ENCODE measurements at places on chromosomes 11 and 22.

- DNase-seq: no peak
These were observed 21.3 kb upstream of the TSG101 start for GRCh38 chr11:18548001-18548400.

GRCh38 chr11:68120273-68121066, 718 bp downstream of the CHKA start:
- peak; percentile 15 for DNase-seq

DNA sequence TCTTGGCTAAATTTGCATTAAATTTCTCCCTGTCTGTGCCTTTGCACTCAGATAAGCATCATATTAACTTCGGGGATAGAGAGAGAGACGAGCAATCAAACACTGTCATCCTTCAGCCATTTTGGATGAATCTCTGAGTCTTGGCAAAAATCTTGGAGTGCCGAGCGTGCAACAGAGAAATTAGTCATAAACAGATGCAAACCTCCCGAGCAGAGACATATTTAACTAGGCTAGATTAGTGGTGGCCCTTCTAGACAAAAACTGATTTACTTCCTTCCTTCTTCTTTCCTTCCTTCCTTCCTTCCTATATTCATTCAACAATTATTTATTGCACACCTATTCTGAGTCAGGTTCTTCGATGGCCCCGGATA, 114.4 kb upstream of the BLID start:
- DNase-seq: no peak

DNA sequence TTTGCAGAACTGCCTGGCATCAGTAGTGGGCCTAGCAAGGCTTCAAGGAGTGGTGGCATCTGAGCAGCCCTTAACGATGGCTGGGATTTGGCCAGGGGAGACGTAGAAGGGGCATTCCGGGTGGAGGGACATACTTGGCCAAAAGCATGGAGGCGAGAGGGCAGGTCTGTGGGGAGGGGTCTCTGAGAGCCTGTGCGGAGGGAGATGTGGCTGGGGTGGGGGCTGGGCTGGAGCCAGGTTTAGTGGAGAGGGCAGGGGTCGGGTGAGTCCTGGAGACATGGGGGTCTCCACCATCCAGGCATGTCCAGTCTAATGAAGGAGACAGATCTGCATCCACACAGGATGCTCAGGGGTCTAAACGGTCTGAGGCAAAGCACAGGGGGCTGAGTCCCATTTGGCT, 34.4 kb upstream of the WNT11 start:
- DNase-seq: no peak

DNA sequence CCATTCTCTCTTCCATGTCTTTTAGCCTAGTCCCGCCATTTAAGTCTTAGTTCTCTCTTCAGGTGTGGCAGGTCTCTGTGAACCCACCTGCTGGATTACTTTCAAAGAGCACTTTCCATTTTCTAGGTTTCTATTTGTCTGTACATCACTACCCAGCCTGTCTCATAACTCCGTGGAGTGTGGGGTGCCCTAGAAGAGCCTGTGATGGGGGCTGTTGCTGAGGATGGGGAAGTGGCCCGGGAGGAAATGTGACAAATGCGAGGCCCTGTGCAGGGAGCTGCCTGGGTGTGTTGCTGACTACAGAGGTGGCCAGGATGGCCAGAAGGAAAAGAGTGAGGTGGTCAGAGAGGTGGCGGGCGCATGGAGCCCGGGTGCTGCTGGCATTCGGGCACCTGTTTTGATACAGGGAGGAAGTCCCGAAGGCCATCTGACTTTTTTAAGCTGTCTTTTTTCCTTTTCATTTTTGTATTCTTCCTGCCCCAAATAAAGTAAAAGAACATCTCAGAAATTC, 10.7 kb downstream of the DGCR8 start:
- DNase-seq: no peak

GRCh38 chr11:287821-288477, 977 bp upstream of the PGGHG start:
- no peak for DNase-seq

DNA sequence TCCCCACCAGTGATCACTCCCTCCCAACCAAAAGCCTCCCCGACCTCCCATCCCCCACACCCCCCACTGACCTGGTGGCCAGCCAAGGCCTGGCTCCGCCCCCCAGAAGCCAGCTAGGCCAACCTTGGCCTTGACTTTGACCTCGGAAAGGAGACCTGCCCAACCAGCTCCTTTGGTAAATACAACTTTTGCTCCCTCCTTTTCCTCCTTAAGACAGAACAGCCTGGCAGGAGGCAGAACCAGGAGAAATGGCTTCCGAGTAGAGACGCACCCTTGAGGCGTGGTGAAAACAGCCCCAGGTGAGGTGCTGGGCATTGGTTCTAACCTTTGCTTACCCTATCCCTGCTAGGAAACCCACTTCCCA, 27.0 kb downstream of the PLEKHA7 start:
- DNase-seq: no peak

- DNase-seq: no peak
These were observed 70.1 kb downstream of the CYB5R2 start for GRCh38 chr11:7603031-7603781.

DNA sequence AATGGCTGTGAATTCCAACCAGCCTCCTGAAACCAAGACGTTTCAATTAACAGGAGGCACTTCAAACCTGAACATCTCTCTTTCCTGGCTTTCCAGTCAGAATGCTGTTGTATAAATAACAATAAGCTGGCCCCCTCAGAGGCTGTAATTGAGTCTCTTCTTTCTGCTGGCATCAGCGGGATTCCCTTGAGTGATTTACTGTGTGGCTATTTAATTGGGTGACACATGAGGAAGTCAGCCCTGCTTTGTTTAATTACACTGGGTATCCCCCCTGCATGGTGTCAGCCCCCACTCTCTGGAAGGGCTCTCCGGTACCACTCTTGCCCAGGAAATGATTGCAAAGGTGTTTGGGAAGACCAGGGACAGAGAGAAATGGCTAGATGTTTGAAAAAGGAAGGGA, 101.6 kb downstream of the NTM start:
- DNase-seq: no peak

DNA sequence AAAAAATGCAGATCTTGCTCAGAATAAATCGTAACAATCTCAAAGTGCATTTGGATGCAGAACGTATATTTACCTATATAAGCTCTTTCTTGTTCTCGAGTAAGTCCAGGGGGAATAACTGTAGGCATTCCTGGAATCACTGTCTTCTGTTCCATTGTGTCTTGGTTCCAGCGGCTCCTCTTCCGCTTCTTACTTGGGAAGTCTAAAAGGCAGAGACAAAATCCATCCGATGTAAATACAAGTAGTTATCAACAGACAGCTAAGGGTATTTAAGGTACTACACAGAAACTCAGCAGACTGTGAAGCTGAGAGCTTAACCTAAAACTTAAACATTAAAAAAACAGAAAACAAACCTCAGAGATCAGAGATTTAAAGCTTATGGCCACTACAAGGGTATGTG, 1.9 kb downstream of the SF1 start:
- no peak for DNase-seq

GRCh38 chr11:106426696-106427095, 349.2 kb downstream of the AASDHPPT start:
- DNase-seq: no peak

DNA sequence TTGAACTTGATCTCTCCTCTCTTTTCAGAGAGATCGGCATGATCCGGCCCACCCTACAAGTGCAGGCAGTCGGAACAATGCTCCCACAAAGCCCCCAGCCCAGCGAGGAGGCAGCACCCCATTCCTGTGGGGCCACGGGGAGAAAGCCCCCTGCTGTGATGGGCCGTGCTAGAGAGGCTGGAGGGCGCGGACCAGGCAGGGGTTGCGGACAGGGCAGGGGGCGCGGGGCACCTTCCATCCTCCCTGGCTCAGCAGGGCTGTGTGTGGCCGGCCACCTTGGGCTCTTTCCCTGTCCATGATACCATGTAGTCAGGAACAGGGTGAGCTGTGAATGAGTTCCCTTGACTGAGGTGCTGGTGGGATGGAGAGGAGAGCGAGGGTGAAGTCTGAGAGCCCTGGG, 379.8 kb downstream of the BRD1 start:
- no peak for DNase-seq

DNA sequence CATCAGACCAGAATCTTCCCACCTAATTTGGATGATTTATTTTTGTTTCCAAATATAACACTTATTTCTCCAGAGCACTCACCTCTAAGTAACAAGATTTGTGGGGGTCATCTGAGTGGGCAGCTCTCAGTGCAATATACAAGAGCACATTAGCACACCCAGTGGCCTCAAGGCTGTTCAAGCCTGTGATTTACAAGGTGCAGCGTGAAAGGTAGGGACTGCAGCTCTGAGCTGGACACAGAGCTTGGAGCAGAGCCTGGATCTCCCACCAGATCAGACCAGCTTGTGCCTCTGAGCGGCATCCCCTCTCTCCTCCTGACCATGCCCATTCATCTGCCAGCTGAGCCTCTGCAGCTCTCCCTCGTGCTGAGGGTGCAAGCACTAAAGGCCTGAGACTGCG, 323.3 kb upstream of the ZC3H12C start:
- DNase-seq: no peak

DNA sequence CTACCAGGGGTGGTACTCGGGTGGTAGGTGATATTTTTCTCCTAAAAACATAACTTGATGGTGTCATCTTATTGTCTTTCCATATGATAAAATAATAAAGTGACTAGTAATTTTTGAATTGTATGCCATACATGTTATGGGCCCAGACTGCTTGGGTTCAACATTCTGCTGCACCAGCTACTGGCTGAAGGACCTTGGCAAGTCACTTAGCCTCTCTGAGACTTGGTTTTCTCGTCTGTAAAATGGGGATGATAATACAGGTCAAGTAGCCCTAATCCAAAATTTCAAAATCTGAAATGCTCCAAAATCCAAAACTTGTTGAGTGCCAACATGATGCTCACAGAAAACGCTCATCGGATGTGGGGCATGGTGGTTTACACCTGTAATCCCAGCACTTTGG, 35.6 kb upstream of the TFIP11 start:
- DNase-seq: no peak

DNA sequence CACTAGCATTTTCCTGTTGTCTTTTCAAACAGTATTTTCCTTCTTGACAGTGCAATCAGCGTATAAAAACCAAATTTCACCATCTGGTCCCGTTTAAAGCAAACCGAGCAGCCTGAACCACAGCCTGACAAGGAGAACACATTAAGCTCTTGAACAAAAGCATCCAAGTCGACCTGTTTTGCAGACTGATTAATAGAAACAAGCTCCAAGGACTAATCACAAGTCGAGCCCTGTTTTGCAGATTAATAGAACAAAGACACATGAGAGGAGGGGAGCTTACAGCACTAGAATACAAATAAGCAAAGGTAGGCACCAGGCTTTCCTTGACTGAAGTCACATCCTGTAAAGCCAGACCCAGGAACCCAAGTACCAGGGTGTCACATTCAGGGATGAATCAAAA, 104.8 kb downstream of the MPPED2 start:
- no peak for DNase-seq

DNA sequence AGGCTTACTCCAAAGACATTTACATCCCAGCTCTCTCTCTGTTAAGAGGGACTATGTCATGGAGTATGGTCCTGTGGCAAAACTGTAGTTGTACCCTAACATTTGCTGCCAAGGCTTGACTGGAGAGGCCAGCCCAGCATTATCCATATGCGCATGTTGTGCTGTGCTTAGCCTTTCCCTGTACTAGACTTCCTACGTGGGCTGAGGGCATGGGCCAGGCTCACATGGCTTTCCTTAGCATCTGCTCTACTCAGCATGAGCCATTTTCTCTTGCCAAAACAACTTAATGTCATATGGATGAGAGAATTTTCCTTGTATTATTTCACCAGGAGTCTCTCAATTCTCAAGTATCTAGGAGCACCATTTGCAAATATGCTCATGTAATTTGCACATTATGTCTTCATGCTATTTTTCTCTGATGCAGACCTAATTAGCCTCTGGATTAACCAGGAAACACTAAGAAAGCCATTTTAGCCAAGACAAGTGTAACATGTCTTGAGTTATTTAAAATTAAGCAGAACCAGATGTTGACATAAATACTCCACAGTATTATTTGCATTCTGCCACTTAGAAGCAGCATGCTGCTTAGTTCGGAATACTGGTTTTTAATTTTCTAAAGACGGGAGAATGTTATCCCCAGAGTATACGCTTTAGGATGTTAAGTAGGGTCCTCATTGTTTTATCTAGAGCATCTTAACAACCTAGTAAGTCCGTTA, 71.7 kb upstream of the FAR1 start:
- DNase-seq: no peak

DNA sequence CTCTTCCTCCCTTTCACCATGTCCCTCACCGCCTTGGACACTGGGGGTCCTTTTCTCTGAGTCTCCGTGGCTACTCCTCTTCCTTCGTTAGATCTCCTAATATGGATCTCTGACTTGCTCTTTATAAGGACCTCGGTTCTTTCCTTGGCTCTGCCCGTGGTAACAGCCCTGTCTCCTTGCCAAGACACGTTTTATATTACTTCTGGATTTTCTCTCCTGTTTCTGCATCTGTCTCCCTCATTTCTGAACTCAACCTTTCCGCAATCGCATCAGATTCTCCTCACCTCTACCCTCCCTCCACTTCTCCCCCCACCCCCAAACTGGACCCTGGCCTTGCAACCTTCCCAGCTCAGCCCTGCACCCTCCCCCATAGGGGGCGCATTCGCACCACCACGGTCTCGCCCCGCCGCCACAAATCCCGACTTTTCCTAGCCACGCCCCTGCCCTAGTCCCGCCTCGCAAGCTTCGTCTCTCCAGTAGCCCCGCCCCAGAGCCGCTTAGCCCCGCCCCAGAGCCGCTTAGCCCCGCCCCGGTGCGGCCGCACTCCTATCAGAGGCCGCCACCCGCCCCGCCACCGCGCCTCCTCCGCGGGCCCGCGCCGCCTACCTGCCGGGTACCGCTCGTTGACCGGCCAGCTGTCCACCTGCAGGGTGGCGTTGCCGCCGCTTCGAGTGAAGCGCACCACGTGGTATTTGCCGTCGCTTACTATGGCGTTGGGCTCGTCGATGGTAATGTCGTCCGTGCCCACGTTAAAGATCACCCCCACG, 39.0 kb downstream of the SLC22A12 start:
- DNase-seq: no peak

GRCh38 chr22:20260071-20260765, 7.9 kb downstream of the RTN4R start:
- DNase-seq: no peak

- DNase-seq: no peak
These were observed 123.0 kb downstream of the PDE3B start for GRCh38 chr11:14766585-14766984.

DNA sequence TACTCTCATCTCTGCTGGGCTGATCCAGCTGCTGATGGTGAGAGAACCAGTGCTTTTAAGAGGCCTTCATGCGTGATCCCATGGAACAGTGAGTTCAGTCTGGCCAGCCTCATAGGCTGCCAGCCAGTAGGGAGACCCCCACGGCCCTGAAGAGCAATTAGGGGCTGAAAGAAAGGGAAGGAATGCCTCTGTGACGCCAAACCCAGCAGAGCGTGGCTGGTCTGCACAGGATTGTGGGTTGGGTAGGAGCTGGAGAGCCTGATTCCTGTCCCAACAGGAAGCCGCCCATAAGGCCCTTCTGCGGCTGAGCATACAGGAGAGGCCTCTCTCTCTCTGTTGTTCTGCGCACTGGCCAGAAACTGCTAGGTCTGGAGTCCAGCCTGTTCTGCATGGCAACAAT, 181.5 kb upstream of the E2F8 start:
- no peak for DNase-seq

- DNase-seq: no peak
These were observed 93.2 kb upstream of the LMO1 start for GRCh38 chr11:8356721-8357504.

- no peak for DNase-seq
These were observed 59.7 kb upstream of the CTTN start for GRCh38 chr11:70338594-70338993.
